NCI-H1048 (cell line): ENCODE measurements at places on chromosomes 2 and 18.

DNA sequence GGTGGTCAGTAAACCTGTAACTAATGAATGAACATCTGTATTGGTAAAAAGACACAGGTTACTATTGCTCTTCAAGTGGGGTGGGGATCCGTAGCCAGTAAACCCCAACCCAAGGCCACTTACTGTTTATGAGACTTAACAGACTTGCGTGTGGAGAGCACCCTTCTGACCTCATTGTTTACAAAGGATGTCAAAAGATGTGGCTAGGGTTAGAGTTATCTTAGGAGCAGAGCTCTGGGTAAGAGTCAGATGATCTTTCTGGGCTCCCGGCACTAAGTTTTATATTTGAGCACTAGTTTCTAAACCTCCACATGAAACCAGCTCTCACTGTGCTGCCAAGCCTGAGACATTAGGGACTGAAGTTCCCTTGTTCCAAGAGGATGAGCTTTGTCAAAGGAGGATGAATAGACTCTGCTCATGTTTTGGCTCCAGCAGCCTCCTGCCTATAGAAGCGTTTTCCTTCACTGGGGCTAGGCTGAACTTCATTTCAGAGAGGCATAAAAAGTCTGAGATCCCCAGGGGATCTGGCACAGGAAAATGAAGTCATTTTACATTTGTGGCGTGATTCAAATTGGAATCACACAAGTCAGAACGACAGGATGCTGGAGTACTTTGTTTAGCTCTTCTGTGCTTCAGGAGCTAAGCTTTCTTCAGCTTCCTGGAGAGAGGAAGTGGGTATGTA lies 403.1 kb upstream of the TRIB2 start:
- DNase-seq: no peak

DNA sequence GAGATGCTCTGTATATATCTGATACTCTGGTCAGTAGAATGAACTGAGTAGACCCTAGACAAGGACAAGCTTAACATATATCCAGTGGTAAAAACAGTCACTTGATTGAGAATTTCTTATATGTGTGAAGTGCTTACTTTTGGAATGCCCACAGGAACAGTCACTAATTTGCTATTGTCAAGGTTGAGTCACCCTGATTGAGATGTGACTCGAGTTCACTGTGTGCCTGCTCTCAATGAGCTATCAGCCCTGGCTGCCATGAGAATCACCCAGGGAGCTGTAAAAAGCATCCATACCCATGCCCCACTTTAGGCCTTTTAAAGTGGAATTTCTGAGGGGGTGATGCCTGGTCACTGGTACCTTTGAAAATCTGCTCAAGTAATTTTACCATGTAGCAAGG lies 283.7 kb downstream of the SUCLG1 start:
- DNase-seq: no peak

- DNase-seq: no peak
These were observed 417.6 kb downstream of the ZNF521 start for GRCh38 chr18:24934258-24934932.

- no peak for DNase-seq
These were observed 133.7 kb upstream of the RASGRP3 start for GRCh38 chr2:33342705-33343104.

- no peak for DNase-seq
These were observed 176.7 kb downstream of the IKZF2 start for GRCh38 chr2:212974692-212975091.

GRCh38 chr2:15749460-15750432 lies 158.1 kb downstream of the DDX1 start:
- no peak for DNase-seq

DNA sequence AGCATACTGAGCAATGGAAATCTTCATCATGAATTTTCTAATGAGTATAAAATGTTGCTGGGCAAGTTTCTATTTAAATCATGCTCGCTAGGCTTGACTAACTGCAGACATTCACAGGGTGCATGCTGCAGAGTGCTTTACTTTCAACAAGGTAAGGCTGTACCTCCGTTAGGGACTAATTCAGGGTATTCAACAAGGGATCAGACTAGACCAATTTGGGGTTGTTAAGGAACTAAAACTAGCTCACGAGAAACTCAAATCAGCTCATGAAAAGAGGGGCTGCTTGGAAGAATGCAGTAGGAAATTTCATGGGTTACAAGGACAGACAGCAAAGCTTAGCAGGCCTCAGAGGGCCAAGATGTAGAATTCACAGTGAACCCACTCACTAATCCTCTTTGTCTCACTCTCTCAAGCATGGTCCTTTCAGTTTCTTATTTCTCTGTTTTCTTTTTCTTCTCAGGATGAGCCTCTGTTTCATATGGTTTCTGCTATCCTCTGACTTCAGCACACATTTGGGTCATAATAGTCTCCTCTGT lies 2.2 kb downstream of the MYO3B start:
- no peak for DNase-seq

GRCh38 chr2:200130762-200131166 lies 175.4 kb downstream of the MAIP1 start:
- no peak for DNase-seq

- no peak for DNase-seq
These were observed 289.0 kb upstream of the STON1 start for GRCh38 chr2:48240912-48241311.

DNA sequence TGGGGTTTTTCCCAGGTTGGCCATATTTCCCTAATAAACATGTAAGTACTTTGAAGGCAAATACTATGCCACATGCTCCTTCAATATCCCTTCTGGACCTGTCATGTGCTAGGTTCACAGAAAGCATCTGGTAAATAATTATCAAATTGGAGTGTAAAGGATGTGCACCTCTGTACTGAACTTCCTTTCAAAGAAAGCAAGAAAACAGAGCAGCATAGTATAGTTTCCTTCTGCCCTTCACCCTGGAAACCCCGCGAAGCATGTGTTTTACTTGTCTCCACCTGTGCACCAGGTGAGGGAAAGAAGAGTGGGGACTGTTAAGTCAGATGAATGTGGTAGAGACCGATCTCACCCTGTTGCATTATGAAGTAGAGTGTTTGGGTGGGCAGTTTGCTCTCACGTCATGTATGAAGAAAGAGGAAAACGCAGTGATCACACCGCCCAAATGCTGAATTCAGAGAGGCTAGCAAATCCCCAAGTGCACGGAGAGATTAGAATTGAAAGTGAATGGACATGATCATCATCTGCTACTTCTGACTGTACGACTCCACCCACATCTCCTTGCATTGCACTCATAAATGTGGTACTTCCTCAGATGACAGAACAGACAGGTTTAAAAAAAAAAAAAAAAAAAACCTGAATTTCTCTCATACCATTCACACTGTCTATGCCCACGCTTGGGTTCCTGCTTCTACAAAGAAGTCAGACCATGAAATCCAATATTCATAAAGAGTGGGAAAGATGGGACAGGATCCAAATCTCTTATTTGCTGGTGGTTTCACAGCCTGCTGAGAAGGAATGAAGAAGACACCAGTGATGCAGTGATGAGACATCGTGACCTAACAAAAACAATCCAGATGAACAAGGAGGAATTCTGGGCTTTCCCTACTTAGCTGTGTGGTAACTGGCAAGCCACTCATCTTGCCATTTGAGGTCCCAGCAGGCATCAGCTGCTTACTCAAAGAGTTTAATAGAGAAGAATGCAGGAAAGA lies 448.6 kb downstream of the BCL11A start:
- no peak for DNase-seq

DNA sequence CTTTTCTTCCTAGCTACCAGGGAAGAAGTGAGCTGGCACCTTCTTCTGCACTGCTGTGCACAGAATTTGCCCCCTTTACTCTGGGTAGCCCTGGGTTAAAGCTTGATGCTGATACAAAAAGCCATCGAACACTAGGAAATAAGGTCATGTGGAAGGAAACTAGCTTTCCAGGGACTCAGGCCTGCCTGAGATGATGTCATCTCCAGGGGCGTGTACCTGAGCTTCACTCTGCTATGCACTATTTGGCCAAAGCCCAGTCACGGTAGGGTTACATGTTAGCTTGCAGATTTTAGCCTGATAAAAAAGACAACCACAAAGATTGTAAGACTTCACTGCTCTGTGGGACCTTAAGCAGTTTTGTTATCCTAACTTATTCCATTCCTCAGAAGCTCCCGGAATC lies 20.4 kb downstream of the EDAR start:
- no peak for DNase-seq

- no peak for DNase-seq
These were observed 82.2 kb upstream of the PNPT1 start for GRCh38 chr2:55775828-55776227.

DNA sequence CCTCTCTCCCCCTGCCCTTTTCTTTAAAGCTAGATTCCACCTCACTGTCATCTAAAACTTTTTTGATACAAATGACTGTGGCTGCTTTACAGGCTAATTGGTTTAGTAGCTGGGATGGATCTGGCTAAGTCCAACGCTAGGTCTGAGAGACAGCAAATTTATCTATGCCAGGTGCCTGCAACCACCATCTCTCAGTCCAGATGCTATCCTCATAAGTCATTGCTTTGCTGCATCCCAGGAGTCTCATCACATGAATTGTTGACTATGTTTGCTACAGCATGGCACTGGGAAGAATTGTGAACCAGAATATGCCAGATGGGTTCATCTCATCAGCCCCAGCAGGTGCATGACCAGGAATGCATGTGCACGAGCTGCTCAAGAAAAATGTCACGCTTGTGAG lies 100.0 kb upstream of the PID1 start:
- no peak for DNase-seq

GRCh38 chr2:238831177-238831576 lies 16.7 kb upstream of the TWIST2 start:
- no peak for DNase-seq

DNA sequence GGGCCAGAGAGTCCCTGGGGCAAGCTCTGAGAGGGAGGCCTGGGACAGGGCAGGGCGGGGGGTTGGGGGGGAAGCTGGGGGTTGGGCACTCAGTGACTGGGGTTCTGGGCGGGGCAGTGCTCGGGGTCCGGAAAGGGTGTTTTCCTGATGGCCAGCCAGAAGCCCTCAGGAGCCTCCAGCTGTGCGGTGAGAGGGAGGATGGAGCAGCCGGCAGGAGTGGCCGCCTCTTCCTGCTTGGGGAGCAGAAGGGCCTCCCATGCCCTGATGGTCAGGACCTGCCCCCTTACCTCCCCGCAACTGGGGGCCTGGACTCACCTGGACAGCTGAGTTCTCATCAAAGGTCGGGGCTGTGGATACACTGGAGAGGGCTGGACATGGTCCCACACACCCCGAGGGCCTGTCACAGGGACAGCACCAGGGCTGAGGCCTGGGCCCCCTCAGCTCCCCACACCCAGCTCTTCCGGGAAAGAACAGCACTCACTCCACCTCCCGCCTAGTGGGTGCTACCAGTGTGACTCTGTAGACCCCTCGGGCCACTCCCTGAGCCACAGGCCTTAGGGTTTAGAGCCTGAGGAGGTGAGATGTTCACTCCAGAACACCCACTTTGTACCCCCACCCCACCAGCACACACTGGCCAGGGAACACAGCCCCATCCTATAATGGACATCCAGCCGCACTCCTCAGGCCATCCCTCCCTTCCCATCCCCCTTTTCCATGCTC lies 6.7 kb downstream of the SFTPB start:
- DNase-seq: no peak

- DNase-seq: no peak
These were observed 143.6 kb downstream of the NEDD4L start for GRCh38 chr18:58187674-58188073.

DNA sequence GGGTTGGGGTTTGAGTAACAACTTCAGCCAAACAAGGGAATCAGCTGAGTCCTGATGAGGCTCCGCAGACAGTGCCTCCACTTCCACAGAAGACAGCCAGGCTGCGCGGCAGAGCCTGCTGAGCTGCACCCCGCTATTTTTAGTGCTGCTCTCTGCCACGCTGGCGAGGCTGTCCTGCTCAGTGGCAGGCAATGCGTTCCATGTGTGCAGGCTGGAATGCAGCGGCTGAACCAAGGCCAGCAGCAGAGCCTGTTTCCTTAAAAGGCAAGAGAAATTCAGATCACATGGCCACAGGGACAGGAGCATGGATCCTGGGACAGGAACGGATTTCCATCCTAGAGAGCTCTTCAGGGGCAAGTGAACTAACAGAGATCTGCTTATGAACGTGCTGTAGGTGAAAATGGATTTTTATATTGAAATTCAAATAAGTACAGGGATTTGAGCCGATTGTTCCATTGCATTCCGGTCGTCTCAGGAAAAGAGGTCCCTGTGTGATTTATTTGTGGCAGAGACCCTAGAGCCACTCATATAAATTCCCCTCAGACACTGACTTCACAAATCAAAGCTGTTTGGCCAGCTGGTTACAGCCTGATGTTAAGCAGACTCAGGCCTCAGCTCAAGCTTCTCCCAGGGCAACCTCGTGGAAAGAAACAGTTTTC lies 98.7 kb downstream of the COL6A3 start:
- no peak for DNase-seq

DNA sequence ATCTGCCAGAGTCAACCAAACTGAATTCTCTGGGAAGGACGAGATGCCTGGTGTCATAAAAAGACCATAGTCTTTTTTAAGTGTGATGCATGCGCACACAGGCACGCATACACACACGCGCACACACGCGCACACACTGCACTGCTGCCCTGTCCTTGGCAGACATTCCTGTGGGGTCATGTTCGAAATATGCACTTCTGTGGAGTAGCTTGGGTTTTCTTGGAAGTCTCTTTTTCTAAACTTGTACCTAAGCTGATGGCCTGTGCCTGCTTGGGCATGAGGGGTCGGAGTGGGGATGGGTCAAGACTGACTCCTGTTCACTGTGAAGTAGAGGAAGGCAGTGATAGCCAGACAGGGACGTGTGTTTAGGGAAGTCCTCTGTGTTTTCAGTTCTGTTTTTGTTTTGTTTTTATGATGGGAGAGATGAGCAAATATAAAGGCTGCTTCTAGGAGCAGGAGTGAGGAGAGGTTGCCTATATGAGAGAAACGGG lies 4.0 kb upstream of the RMC1 start:
- no peak for DNase-seq

- DNase-seq: no peak
These were observed 1160.4 kb upstream of the ZEB2 start for GRCh38 chr2:145680276-145680675.

- DNase-seq: no peak
These were observed 127.2 kb downstream of the OSBPL1A start for GRCh38 chr18:24270358-24270936.

GRCh38 chr2:29000481-29000880 lies 19.4 kb downstream of the TOGARAM2 start:
- DNase-seq: no peak

DNA sequence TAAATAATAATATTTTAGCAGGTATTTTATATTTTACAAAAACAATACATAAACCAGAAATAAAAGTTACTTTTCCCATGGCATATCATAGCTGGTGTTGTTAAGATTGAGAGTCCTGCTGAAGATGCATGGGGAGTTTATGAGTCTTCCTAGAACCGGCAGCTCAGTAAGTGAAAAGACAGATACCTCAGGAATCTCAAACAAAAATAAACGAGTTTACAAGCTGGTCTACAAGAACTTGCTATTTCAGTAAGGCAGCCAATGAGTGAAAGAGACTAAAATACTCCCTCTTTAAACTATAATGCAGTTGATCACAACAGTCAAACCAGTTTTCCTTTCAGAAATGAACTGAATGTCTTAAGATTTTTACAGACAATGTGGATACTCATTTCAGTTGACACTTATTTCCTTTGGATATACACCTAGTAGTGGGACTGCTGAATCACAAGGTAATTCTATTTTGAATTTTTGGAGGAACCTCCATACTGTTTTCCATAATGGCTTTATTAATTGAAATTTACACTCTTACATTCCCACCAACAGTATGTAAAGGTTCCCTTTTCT lies 8.9 kb downstream of the GAREM1 start:
- DNase-seq: no peak

- no peak for DNase-seq
These were observed 29.8 kb downstream of the TSPYL6 start for GRCh38 chr2:54226260-54226659.
